ENCODE measurements at places on chromosomes 6 and 20.

- no peak for DNase-seq
Measured at GRCh38 chr20:33787253-33787891, 23.8 kb upstream of the CHMP4B start.

DNA sequence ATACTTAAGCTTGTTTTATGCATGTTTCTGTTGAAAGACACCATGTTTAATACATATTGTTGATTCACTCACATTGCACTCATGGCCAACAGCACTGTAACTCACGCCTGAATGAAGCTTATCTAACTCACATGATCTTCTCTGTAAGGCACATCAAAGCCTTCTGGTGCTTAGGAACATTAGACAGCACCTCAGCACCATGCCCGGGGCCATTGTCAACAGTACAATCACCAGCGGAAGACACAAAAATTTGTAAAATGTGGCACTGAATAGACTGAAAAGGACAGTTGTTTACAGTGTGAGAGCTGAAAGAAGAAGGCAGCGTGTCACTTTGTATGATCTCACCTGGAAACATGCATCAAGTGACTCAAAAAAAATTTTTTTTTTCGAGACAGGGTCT is 8.9 kb upstream of the TCF15 start:
- no peak for DNase-seq

DNA sequence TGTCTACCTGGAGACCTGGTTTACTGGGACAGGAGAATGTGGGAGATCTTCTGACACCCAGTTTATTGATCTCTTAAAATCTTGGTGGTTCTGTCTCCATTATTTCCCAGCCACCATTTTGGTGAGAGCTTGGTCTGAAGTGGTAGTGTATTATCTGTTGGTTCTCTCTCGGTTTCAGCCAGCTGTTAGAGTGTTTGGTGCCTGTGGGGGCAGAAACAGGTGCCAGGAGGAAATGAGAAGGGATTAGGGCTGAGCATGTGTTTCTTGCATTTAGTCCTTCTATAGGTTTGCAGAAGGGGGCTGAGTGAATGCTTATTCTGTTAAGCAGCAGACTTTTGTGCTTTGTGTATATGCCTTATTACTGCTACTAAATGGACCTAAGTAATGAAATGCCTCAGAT is 9.6 kb downstream of the JARID2 start:
- no peak for DNase-seq

DNA sequence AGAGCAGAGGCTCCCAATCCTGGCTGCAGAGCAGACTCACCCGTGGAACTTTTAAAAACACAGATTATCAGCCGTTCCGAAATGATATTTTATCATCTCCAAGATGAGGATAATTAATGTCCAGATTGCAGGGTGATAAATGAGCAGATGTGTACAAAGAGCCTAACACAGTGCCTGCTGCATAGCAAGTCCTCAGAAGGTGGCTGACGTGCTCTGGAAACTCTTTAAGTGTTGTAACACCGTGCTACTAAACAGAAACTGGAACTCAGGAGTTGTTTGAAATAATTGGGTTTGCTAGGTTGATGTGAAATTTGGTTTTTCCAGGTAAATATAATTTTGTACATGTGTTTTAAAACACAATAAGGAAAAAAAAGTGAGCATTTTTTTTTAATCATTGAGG is 118.0 kb downstream of the ARMC2 start:
- no peak for DNase-seq

DNA sequence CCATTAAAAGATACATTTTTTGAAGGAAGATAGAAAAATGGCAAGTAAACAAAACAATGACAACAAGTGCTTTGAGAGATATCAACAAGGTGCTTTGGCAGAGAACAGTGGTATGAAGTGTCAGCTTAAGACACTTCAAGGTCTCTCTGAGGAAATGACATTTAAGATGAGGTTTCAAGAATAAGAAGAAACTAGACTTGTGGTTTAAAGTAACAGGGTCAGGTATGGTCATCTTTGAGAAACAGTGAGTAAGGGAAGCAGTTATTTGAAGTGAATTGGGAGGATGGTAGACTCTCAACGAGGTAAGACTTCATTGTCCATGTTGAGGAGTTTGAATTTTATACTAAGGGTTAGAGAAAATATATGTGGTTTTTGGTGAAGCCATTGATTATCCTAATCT is 77.8 kb downstream of the SYCP2L start:
- no peak for DNase-seq

GRCh38 chr6:130107710-130108109 is 89.3 kb downstream of the L3MBTL3 start:
- DNase-seq = no peak

DNA sequence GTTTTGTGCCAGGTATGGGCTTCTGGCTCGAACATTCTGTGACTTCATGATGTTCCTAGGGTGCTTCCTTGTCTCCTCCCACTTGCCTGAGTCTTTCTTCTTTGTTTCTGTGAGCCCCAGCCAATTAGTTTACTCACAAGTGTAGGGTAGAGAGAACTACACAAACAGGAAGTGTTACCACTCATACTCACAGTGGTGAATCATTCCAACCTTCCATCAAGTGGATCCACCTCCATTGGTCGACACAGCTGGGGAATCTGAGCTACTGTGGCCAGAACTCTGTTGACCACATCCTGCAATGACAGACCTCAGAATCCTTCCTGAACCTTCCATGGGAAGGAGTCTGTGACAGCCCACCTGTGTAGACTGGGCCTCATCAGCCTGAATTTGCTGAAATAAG is 76.8 kb downstream of the UNC5CL start:
- DNase-seq = no peak

GRCh38 chr20:62852196-62852595 is 9.4 kb downstream of the TCFL5 start:
- no peak for DNase-seq

- DNase-seq = no peak
Measured at GRCh38 chr6:149938571-149939355, 3.1 kb upstream of the ULBP2 start.

DNA sequence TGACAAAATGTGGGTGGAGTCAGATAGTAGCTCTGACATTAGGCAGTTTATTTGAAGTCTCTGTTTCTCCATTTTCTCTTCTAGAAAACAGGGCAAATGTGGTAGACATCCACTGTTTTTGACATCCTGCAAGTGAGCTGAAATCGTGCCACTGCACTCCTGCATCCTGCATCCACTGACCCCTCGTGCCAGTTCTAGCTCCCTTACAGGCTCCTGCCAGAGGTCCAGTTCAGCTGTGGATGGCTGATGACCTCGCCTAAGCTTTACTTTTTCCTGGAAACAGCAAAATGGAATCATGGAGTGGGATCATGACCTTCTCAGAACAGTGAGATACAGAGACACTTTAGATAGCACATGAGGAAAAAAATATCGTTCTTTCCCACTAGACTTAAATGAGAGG is 58.5 kb downstream of the TULP4 start:
- no peak for DNase-seq

GRCh38 chr6:87921034-87921433 is 126.6 kb upstream of the SPACA1 start:
- no peak for DNase-seq

DNA sequence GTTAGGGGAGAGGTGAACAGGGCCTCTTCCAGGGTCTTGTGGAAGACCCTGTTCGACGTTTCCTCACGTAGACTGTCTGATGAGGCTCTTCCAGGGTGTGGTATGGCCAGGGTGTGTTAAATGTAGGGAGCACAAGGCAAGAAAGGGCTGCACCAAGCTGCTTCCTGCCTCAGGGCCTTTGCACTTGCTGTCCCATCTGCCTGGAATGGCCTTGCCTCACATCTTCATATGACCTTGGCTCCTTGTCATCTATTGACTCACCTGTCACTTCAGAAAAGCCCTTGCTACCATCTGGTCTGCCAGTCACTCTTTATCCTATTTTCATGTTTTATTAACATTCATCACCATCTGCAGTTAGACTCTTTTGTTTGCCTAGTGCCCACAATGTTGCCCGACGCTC is 31.0 kb downstream of the E2F3 start:
- DNase-seq = no peak

GRCh38 chr6:61950811-61951210 is 335.2 kb downstream of the KHDRBS2 start:
- DNase-seq = no peak

Data from mucosa of descending colon (tissue), 3 donors.